Brain microvascular endothelial cell (primary cell): ENCODE measurements at places on chromosomes 5 and 9.
A peak's percentile ranks its signal among the peaks of the same experiment; 100 is the strongest.

DNA sequence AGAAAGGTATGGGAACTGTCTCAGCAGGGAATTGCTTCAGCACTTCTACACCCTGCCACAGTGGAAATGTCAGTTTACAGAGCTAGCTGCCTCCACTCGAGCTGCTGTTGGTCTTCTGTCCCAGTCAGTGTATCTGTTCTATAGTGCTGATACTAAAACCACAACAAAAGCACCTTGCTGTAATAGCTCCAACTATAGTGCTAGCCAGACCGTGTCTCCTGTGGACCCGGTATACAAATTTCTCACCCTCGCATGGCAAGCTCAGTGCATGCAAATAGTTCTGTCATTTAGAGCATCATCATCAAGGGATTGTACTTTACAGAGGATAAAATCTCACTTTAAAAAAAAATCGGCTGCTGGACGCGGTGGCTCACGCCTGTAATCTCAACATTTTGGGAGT lies 51.5 kb upstream of the IQGAP2 start:
- DNase-seq = no peak

DNA sequence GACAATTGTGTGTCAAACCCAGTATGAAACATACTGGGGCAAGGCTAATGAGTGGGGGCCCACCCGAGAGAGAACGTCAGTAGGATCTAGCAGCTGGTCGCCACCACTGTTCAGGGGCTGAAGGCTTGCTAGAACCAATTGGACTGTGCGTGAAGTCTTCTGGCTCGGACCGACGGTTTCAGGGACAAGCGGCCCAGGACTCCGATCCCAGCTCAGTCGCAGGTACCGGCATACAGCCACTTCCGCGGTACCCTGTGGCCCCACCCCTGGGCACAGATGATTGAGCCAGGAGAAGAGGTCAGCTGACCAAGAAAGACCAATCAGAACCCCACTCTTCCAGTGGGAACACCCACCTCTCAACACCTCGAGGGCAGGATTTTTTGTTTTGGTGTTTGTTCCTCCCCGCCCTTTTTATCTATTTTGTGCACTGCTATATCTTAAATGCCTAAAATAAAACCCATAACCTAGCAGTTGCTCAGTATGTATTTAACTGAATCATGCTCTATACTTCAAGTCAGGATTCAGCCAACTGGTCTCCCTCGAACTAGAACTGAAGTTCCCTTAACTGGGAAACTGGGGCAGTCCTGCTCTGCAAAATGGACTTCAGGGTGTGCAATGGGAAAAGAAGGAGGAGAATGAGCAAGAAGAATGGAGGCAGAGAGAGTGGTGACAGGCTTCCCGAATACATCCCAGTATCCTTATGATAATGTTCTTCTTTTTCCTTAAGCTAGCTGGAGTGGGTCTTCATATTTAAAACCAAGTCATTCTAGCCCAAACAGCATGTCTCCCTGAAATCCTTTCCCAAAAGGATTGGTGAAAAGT lies 21.1 kb upstream of the CPEB4 start:
- no peak for DNase-seq

- no peak for DNase-seq
These were observed 96.8 kb downstream of the PHF2 start for GRCh38 chr9:93673021-93673838.

DNA sequence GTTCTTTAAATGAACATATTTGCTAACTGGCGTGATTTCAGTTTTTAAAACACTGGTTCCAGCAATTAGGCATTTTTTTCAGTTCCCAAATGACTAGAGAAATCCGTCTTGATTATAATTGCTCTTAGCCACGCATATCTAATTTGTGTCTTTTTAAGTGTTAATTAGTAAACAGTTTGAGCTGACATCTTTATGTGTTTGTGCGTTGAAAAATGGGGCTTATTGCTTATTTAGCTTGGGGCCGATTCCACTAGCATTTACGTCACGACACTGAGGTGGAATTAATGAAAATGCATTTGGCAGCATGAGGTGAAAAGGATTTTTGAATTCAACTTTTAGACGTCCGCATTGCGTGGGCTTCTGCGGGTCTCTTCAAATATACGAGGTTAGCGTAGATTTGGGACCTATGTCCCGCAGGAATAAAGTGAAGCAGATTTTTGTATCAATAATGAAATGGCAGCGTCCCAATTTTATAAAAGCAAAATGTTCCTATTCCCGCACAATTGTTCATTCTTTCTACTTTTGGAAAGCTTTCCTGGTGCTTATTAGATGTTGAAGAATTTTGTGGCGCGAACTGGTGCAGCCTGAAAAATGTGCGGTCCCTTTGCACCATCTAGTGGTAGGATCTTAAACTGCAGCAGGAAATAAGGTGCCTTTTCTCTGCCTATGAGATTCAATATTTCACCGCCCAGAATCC lies 122.7 kb upstream of the LMX1B start:
- DNase-seq = peak; percentile 41

GRCh38 chr5:178136990-178137389 lies 6.2 kb downstream of the RMND5B start:
- no peak for DNase-seq

GRCh38 chr5:55173687-55174230 lies 782 bp upstream of the CDC20B start:
- DNase-seq = no peak

DNA sequence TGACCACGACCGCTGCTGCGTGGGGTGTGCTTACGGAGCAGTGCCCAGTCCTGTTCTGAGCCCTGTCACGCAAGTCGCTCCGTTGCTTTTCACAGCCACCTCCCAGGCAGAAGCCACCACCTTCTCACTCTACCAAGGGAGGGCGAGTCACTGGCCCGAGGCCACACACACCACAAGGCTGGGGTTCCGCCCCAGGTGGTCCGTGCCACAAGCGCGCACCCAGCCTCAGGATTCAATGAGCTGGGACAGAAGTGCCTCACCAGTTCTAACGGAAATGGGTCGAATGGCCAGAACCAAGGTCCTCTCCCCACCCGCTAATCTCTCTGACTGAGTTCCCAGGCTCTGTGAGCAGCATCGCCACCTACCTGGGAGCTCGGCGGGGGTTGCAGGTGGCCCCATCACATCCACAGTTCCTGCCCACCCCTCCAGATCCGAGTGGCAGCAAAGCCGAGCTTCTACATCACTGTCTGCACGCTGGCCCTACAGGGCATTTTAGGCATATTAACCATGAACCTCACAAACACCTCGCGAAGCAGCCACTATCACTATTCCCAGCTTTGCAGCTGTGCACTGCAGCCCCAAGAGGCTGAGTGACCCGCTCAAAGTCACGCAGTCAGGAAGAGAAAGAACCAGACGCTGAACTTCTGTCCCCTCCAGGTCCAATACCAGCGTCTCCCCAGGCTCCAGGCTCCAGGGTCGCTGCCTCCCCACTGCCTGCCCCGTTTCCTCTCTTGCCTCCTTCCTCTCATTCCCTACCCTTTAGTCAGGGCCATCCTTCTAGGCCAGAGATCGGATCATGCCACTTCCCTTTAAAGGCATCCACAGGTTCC lies 92.1 kb upstream of the PHYKPL start:
- DNase-seq = no peak

- no peak for DNase-seq
These were observed 453.3 kb upstream of the KLF4 start for GRCh38 chr9:107942856-107943255.

DNA sequence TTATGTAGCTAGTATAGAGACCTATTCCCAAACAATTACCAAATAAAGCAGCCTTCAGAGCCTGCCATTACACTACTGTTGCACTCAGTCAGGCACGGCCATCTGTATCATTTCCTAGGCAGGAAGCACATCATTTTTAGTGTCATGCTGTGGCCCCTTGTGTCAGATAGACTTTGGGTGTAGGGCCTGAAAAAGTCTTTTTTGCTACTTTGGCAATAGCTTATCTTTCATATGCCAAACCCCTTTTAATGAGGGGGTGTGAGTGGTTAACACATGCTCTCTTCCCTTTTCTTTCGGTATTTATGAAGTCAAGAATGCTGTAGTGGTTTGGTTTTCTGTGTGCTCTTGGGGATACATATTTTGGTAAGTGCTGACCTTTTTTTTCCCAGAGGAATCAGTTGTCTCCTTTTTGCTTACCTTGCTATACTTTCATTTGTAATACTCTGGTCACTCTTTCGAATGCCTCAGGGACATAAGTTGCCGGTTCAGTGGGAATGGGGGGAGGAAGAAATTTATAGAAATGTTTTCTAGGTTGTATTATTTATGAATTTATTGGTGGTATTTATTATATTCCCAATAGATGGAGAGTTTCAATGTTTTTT lies 209.8 kb downstream of the CSNK1G3 start:
- DNase-seq = no peak

DNA sequence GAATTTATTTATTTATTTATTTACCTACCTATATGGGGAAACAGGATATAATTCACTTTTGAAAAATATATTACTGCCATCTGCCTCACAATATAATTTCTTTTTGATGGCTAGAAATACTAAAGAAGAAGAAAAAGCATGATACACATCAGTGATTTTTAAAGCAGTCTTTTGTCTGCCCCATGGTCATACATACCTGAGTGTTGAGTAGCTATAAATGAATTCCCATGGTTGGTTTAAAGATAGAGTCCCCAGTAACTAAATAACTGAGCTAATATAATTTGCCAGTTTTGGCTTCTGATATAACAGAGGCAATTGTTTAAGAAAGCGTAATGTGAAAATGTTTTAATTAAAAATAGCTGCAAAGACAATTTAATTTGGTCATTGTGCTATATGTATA lies 447.8 kb downstream of the PDE4D start:
- DNase-seq = no peak

DNA sequence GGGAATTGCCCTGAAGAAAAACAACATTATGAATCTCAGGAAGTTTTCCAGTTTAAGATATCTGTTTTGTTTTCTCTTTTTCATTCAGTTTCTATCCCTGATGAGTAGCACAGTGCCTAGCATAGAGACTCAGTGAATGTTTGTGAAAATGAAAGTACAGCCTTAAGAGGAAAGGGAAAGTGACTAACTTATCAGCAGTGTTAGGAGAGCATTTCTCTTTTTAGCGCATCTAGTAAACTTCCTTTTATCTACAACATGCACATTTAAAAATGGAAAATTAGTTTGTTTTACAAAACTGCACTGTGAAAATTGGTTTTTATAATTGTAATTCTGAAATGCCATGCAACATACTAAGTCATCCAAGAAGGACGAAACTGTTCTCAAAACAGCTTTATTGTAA lies 110.8 kb downstream of the SMARCA2 start:
- no peak for DNase-seq
